ENCODE measurements at places on chromosomes 7 and 10. TPM values are rescaled to one million over a fixed set of nuclear protein-coding genes. Genes with fewer than 3 reads are reported as not detected.

DNA sequence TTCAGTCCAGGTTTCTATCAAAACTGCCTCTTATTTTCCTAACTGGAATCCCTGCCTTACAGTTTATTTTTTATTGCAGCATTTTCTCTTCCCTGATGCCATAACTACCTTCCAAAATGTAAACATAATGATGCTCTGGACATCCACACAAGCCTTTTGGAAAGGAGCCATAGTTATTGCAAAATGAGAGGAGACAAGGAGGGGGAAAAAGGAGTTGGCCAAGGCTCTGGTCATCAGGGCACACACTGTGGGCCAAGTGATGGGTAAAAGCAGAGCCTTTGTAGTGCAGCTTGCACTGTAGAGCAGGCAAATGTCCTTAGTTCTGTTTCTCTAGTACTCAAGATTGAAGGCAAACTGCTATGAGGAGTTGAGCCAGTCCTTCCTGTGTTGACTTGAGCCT, 289.3 kb upstream of the MTPN start:
- DNase-seq, result no peak
- no peaks in the 10 kb centered on the region for H3K27me3 ChIP-seq
- no peak overlapping the region for H3K4me3 ChIP-seq

The KLLN gene
- total RNA-seq, result 0.46 TPM

The GNG11 gene
- total RNA-seq, result 49.6 TPM

DNA sequence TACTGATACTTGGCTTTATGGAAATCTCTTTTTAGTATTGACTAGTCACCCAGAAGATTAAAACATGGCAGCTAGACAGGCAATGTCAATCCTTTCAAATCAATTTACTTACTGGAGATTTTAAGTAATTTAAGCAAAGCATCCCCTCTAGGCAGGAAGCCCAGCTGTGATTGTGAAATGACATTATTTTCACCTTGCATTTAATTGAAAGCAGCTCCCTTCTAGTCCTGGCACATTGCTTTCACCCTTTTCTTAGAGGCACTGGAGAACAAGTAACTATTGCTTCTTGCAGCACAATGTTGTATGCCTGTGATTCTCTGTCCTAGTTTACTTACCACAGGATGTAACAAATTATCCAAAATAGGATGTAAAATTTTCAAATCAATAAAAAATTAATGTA, 13.3 kb downstream of the ST7 start:
- no peak for DNase-seq
- H3K4me1 ChIP-seq, result peaks cover 7% of the 10 kb centered on the region
- no peak overlapping the region for H3K4me3 ChIP-seq
- no peaks in the 10 kb centered on the region for H3K27me3 ChIP-seq
- no peak overlapping the region for H3K27ac ChIP-seq
